Nucleus accumbens (tissue), 56 donors: ENCODE measurements at places on chromosomes 4 and X.

- no peak for DNase-seq
Measured at GRCh38 chr4:68582339-68582717, 6.2 kb upstream of the UGT2B17 start.

DNA sequence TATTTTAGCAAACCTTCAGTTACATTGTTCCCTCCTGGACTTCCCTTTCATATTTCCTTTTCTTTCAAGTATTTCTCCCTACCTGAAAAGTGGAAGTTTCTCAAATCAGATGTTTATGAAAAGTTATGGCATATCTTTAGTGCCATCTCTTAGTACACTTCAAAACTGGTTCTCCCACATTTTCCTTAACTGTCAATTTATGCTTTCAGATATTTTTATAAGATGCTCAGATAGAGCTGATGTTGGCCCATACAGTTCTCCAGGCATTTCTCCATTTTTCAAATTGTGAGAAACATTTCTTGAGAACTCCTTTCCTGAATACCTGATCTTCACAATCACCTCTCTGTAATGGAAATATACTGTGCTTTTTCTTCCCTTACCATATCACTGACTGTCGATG, 32.5 kb upstream of the AP1AR start:
- no peak for DNase-seq

DNA sequence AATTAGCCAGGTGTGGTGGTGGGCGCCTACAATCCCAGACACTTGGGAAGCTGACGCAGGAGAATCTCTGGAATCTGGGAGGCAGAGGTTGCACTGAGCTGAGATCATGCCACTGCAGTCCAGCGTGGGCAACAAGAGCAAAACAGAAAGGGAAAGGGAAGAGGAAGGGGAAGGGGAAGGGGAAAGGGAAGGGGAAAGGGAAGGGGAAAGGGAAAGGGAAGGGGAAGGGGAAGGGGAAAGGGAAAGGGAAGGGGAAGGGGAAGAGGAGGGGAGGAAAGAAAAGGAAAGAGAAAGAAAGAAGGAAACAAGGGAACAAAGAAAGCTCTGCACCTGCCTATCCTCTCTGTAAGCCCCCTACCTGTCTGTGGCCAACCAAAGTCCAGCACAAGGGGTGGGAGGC, 35.2 kb downstream of the FAM53A start:
- DNase-seq = no peak

- DNase-seq = no peak
Measured at GRCh38 chr4:74455361-74456055, 10.6 kb downstream of the AREG start.

GRCh38 chr4:15894921-15895916, 43.3 kb downstream of the FGFBP1 start:
- no peak for DNase-seq

GRCh38 chr4:165385126-165385525, 6.3 kb downstream of the CPE start:
- DNase-seq = no peak

DNA sequence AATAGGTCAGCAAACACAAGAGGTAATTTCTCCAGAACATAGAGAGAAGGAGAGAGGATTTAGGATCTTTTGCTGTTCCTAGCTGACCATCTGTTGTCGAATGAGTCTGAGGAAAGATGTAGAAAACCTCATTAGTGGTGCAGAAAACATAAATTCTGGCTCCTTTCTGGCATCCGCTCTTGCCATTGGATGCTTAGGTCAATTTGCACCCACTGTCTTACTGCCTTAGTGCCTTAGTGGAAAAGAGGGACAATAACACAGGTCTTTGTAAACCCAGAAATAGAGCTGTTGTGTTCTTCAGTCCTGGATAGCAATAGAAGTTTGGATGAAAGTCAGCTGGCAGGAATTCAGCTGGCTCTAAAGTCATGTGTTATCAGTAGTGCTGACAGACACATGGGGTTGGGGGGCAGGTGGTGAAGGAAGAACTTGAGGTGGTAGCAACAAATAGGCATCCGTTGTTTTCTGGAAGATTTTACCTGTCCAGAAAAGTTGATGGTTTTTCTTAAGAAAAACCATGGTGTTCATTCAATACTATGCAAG, 78.2 kb downstream of the GLRA2 start:
- no peak for DNase-seq

- no peak for DNase-seq
Measured at GRCh38 chr4:175536852-175537453, 275.1 kb downstream of the GPM6A start.

GRCh38 chrX:94551831-94552230, 877.8 kb downstream of the FAM133A start:
- DNase-seq = no peak

GRCh38 chr4:159197260-159197884, 94.5 kb downstream of the RAPGEF2 start:
- no peak for DNase-seq

- no peak for DNase-seq
Measured at GRCh38 chr4:92265021-92265420, 38.7 kb upstream of the GRID2 start.

GRCh38 chrX:19003756-19004155, 19.8 kb upstream of the PHKA2 start:
- DNase-seq = no peak

DNA sequence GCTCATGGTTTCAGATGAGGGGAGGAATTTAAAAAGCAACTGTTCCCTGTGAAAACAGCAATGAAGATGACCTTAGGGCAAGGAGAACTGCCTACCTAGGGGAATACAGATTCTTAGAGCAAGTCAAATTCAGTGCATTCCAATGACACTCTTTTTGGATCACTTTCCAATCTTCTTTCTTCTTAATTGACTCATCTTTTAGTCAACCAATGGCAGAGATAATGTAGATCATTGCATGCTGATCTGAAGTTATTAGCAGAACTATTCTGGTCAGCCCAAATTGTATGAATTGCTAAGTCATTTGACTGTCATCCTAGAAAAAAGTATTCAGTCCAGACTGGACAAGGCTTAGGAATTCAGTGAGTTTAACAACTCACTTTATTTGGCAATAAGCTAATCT, 12.6 kb upstream of the NR3C2 start:
- no peak for DNase-seq

DNA sequence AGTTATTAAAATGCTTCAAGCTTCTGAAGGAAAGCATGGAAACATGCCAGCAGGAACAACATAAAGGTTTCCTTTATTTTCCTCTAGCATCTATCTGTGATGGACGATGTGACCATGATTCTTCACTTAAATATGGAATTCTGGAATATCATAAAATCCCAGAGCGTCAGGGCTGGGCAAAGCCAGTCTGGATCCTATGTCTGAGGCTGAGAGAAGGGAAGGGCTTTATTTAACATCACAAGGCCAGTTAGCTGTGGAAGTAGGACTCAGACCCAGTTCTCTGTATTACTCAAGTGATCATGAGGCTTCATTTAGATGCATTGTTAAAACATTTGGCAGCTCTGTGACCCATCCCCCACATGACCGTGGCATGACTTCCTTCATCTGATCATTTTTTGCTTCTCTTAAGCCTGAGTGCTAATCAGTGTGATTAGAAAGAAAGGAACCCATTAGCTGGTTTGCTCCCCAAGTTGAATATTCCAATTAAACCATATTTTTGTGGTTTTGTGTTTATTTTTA, 40.9 kb upstream of the EOLA2 start:
- no peak for DNase-seq

DNA sequence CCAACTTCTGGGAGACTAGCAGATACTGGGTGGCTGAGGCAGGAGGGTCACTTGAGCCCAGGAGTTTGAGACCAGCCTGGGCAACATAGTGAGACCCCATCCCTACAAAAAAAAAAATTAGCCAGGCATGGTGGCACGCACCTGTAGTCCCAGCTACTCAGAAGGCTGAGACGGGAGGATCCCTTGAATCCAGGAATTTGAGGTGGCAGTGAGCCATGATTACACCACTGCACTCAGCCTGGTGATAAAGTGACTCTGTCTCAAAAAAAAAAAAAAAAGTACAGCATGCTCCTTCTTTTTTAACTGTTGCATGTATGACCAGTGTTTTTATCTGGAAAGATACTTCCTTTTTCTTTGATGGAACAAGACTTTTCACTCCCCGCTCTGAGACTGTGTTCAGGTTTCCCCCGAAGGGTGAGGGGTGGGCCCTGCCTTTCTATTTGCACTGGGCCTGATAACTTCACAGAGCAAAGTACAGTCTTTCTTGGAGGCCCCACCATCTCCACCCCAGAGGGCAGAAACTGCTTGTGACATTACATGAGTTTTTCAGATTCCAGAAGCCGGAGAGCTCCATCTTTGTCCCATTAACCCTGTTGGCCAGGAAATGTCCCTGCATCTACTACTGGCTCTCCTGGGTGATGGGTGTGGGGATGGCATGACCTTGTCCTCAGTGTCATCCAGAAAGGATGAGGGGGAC, 35.2 kb downstream of the NYX start:
- no peak for DNase-seq

- DNase-seq = no peak
Measured at GRCh38 chrX:13535376-13536165, 33.8 kb upstream of the EGFL6 start.

DNA sequence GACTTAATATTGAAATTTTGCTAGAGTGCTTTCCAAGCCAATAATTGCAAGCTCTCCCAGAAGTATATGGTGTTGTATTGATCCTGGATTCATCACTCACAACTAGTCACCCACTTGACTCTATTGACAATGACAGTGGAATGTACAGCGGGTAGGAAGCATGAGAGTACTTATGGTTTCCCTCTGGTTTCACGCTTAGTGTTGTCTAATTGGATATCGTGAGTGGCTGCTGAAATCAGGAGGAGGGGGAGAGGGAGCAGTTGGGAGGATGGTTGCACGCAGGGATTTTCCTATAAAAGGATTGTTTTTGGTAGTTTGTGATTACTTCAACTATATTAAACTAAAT, 1819.5 kb upstream of the TENM3 start:
- no peak for DNase-seq

GRCh38 chr4:140222171-140222570, 68.2 kb upstream of the MAML3 start:
- DNase-seq = no peak

DNA sequence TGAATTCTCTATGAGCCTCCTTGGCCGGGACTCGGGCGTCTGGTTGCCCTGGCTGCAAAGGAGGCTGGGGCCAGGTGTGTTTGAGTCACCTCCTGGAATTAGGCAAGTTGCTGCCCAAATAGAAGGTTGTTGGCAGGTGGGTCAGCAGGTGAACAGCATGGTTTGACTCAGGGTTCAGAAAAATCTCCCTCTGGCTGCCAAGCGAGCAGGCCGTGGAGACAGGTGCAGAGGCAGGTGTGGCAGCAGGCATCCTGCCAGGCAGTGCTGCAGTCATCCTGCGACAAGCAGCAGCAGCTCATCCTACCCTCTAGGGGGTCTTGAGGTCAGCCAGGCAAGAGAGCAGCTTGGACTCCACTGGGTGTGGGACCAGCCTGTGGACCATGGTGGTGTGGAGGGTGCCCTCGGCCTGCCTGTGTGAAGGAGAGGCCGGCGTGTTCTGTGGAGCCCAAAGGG, 8.2 kb downstream of the MSANTD1 start:
- no peak for DNase-seq

DNA sequence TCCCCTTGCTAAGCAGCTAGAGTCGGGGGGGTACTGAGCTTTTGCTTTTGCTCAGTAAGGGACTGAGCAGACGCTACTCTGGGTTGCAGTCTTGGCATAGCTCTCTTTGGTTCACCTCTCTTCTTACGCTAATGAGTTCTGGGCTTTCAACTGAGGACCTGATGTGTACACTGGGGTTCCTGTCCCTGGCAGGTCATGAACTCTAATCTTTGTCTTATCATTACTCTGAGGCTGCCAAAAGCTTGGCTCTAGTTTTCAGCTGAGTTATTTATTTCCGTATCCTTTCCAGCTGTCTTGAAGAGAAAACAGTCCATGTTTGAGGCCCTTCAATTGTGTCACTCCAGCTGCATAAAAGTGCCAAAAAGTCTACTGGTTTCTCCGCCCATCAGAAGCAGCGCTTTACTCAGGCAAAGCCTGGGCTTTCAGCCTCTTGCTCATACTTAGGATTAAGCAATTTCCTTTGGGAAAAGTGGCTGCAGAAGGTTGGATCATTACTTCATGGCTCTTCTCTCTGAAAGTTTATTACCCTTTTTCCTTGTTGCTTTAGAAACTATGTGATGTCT, 121.0 kb upstream of the STOX2 start:
- no peak for DNase-seq

DNA sequence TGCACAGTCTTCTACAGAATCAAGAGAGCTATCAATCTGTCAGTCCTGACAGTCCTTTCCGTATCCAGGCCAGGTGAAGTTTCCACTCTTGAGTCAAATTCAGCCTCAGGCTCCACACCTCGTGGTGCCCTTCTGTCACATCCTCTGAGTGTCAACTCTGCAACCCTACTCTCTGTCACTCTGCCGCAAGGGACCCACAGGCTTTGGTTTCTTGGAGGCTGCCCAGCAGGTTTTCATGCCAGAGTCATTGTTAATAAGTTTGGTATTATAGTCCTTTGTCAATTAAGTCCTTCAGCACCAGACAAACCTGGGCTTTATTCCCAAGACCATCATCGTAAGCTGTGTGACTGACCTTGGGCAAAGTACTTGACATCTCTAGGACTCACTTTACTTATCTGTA, 83.4 kb upstream of the KLHL13 start:
- no peak for DNase-seq

DNA sequence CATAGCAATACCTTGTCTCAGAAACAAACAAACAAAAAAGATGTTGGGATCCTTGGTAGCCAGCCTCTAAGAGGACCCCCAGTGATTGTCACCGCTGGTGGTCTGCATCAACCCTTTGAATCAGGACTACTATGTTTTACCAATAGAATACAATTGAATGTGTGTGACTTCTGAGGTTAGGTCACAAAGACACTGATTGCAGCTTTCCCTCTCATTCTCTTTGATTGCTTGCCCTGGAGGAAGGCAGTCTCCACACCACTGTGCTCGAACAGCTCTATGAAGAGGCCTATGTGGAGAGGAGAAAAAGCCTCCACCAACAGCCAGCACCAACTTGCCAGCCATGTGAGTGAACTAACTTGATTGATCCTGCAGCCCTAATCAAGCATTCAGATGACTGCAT, 2.8 kb upstream of the SMIM14 start:
- DNase-seq = no peak
